ENCODE measurements at places on chromosomes 1 and 21.
A peak's percentile ranks its signal among the peaks of the same experiment; 100 is the strongest.

- DNase-seq: peak; percentile 87
Observed at GRCh38 chr1:24910751-24911650, 19.1 kb downstream of the RUNX3 start.

- peak; percentile 67 for DNase-seq
Observed at GRCh38 chr1:149962039-149962647, 25.5 kb upstream of the MTMR11 start.

GRCh38 chr1:211829343-211830054 lies 1.1 kb downstream of the LPGAT1 start:
- no peak for DNase-seq

DNA sequence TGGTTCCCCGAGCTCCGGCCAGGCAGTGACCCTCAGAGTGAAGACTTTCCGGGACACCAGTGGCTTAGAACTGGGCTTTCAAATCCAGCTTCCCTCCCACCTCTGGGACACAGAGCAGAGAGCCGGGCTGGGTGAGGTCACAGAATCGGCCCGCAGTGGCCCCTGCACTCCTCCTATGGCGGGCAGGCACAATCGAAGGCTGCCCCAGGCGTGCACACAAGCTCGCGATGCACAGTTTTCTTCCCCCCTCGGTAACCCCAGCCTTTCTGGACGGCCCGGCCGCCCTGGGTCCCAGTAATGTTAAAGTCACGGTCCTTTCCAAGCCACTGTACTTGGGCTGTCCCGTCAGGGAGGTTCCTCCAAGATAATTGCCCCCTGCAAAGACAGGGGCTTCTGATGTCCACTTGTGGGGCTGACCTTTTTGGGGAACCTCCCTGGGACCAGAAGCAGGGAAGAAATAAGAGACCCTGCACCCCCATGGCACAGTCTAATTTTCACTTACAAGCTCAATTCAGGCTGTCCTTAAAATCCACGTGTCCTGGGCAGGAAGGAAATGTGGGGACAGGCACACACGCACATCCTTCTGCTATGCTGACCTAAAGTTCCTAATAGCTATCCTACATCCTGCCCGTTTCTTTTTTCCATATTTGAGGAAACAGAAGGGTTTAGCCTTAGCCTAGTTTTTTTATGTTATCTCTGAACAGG lies 13.7 kb downstream of the TFF3 start:
- DNase-seq: no peak

- DNase-seq: peak; percentile 41
Observed at GRCh38 chr1:154759793-154760192, 110.3 kb downstream of the KCNN3 start.

GRCh38 chr21:25513810-25514209 lies 93.5 kb downstream of the MRPL39 start:
- DNase-seq: no peak

GRCh38 chr1:11429226-11429625 lies 49.7 kb upstream of the DISP3 start:
- no peak for DNase-seq

GRCh38 chr1:32753532-32754316 lies 51.2 kb upstream of the SYNC start:
- peak; percentile 88 for DNase-seq

DNA sequence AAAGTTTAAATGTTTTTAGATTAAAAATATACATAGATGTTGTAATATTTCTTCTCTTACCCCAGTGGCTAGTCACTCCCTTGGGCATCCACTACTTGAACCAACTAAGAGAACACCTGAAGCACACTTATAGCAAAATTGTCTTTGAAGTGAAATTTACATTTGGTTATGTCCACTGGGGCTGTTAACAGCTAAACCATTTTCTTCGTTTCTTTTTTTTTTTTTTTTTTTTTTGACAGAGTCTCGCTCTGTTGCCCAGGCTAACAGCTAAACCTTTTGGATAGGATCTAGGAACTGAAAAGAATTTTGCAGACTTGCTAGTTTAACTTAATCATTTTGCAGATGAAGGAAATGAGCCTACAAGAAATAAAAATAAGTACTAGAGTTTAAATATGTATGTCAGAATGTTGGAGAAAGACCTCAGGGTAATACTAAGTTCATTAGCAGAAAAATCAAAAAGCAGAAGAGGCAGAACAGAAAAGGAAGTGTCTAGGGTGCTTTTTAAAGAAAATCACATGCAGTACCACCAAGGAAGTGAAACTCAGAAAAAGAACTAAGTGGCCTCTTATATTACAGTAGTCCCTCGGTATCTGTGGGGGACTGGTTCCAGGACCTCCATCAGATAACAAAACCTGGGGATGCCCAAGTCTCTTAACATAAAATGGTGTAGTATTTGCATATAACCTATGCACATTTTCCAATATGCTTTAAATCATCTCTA lies 11.8 kb downstream of the DRAM2 start:
- DNase-seq: no peak

DNA sequence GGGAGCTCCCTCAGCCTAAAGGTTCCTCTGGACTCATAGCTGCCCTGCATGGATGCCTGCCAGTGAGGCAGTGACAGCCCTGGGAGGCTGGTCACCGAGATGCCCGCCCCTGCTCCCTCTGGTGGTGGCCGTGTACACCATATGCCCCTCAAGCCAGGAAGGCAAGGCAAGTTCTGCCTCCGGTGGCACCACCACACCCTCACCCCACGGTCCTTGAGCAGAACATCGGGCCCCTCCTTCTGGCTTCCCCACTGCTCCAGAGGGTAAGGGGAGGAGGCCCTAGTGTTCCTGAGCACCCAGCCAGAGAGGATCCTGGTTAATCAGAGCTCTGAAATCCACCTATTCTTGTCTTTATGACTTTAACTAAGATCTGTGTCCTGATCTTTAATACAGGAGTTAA lies 1.5 kb upstream of the S100A14 start:
- DNase-seq: no peak

GRCh38 chr1:67947114-67947513 lies 103.3 kb downstream of the DIRAS3 start:
- DNase-seq: no peak
